Left forelimb (tissue), 1 donor: ENCODE measurements at places on chromosomes 7 and 10.

DNA sequence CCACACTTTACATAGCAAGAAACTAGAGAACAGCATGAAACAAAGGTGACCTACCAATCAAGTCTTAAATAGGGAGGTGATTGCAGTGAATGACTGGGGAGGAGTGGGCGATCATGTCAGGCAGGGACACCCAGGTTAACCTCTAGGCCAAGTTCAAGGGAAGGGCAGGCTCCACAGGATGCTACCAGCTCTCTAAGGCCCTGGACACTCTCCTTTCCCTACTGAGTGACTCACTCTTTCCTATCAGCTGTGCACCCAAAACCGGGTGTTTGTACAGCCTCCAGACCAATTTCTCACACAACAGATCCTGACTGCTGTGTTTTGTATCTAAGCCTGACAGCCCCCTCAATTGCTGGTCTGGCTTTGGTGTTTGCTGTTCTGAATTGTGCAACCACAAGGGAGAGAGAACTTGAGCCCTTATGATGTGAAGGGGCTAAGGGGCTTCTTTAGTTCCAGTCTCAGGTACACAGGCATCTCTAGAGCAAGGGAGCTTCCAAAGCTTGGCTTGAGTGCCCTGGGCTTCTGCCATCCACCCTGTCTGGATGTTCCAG lies 107.8 kb downstream of the TBXAS1 start:
- DNase-seq: no peak

GRCh38 chr7:124645704-124646103 lies 119.9 kb downstream of the GPR37 start:
- DNase-seq: no peak

DNA sequence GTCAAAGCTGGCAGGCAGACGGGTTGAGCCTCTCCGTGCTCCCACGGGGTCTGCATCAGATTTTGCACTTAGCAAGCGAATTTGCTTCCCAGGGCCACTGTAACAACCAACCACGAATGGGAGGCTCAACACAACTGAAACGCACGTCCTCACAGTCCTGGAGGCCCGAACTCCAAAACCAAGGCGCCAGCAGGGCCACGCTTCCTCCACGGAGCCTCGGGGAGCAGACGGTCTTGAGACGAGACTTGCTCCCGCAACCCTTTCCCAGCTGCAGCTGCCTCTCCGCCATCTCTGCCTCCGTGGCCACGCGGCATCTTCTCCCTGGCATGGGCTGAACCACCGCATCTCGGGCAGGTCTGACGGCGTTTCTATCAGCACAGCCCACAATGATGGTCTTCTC lies 30.2 kb upstream of the INSIG1 start:
- no peak for DNase-seq

DNA sequence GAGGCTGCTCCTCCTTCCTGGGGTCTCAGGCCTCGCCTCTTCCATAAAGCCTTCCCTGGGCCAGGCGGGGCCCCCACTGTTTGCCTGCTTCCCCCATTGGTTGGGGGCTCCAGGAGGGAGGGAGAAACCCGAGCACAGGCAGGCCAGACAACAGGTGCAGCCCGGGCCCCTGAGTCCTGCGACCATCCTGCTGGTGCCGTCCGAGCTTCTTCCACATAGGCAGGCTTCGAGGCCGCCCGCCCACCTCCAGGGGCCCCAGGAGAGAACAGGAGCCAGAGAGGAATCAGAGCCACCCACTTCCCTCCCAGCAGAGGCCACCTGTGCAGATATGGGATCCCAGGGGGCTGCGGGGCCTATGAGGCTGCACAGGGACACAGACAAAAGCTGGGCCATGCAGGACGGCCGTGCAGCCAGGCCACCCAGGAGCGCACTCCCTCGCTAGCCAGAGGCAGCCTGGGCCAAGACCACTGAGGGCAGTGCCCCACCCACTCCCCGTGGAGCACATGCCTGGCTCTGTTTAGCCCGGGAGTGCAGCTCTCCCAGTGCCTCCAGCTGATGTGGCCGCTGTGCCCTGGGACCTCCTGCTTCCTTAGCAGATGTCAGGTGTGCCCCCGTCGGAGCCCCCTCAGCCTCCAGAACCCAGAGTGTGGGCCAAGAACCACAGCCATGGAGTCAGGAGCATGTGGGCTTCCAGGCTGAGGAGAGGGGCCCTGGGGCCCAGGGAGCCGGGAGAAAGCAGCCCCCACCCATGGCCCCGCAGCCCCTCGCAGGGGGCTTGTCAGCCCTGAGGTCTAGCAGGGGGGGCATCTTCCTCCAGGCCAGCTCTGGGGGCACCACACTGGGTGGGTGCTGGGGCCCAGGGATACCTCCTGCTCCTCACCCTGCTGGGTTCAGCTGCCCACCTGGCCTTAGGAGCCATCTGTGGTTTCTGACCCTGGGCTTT lies 59.9 kb upstream of the INPP5A start:
- DNase-seq: no peak

DNA sequence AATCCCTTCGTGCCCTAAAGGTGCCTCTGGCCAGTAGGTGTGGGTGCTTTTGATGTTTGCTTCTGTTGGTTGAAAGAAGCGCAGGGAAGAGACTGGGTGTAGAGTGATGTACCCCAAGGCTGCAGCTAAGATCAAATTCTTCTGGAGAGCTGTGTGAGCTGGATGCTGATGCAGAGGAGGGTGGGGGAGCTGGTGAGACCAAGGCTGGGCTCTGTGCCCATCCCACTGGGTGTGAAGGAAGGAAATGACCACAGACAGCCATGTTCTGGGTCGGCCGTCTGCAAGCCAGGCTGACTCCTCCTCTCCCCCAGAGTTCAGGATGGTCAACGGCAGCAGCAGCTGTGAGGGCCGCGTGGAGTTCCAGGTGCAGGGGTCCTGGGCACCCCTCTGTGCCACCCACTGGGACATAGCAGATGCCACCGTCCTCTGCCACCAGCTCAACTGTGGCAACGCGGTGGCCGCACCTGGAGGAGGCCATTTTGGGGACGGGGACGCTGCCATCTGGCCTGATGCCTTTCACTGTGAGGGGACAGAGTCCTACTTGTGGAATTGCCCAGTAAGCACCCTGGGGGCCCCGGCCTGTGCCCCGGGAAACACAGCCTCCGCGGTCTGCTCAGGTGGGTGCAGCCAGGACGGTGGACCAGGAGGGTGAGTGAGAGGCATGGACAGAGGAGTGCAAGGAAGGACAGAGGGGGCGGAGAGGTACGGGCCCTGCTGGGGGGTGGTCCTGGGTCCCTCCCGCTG lies 5.1 kb downstream of the SCART1 start:
- no peak for DNase-seq

DNA sequence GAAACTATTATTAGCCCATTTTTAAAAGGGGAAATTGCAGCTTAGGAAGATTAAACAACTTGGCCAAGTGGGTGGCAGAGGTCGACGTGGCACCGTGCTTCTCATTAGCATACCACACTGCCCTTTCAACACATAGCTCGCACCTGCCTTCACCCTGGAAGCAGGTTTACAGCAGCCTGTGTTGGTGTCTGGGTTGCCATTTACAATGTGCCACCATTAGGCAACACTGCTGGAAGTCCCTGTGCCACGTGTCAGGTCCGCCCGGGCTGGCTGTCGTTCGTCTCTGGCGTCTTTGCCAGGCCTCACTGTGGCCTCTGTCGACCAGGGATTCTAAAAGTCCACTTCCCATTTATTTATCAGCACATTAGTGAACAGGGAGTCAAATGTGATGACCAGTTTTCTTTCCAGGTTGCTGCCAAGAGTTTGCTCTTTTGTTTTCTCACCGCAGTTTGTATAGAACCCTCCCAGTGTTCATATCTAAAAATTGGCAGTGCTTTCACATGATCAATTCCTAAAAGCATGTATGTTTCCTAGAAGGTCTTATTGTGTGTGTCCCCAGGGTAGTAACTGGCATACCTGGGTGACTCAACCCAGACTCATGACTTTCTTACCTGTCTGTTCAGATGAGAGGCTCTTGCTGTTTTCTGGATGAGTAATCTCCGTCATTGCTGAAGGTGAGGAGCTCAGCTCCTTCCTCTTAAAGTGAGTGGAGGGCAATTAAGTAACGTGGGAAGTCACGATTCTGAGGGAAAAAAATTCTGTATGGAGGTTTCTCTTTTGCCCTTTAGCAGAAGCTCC lies 9.2 kb downstream of the INSIG1 start:
- DNase-seq: no peak

- no peak for DNase-seq
Observed at GRCh38 chr7:131471250-131472004, 85.0 kb downstream of the PODXL start.

DNA sequence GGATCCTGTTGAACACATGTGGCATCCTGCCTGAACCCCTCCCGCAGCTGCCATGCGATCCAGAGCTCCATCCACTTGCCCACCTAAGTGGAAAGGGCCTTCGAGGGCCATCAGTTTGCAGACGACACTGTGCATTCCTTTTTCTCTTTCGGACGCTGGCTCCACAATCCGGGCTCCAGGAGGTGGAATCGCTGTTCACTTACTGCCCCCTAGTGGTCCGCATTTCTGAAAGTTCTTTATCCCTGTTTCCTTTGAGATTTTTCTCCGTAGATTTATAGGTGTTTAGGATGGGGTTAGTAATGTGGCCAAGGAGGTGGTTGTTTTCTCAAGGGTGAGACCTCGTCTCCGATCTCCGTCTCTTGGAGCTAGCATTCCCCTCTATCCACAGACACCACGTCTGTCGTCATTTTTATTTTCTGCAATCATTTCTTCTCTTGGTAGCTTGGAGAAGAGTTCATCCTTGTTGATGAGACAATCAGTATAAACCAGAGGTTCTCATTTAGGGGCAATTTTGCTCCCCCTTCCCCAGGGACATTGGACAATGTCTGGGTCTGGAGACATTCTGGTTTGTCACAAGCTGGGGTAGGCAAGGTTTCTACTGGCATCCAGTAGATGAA lies 204.6 kb downstream of the ARHGAP21 start:
- DNase-seq: peak; percentile 71

GRCh38 chr10:2212244-2212834 lies 475.0 kb upstream of the ADARB2 start:
- no peak for DNase-seq

DNA sequence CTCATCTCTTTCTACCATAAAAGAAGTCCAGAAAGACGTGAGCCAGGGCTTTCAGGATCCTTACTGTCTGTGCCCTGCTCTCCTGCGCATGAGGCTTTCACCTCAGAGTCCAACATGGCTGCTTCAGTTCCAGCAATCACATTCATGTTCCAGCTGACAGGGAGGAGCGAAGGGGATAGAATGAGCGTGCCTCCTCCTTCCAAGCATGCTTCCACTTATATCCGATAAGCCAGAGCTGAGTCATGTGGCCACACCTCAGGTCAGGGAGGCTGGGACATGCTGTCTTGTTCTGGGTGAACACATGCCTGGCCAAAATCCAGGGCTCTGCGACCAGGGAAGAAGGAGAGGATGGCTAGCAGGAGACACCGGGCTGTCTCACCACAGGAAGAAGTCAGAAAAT lies 248.2 kb downstream of the SKAP2 start:
- no peak for DNase-seq

GRCh38 chr10:63666836-63667383 lies 145.7 kb downstream of the REEP3 start:
- DNase-seq: no peak

DNA sequence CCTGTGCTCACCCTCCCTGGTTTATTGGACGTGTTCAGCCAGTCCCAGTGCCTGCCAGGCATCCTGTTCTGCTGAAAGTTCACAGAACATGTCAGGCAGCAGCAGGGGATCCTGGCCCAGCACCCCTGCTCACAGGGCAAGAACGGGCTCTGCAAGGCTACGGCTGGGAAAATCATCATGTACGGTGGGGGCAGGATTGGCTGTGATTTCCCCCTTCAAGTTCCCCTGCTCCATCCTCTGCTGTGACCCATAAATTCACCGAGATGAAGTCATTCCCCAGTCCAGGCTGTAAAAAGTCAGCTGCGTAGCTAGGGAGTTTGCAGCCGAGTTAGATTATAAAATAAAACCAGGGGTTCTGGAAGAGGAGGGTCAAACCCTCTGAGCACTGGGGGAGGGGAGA lies 484.1 kb upstream of the ZMIZ1 start:
- peak; percentile 69 for DNase-seq

DNA sequence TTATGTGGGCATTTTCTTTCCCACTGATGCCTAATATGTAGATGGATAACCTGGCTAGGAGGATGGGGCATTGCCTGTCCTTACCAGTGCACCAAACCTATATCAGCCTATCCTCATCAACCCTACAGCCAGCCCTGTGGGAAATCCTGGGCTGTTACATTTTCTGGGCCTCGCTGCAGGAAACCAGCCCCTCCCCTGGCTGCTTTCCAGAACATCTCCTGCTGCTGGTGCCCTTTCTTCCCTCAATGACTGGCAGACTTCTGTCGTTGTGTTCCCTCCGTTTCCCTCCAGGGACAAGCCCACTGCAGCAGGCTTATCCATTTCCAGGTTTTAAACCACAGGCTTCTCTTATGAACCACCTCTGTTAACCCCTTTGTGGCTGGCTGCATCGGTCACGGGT lies 486.1 kb upstream of the COBL start:
- DNase-seq: no peak

GRCh38 chr7:15848362-15848761 lies 161.9 kb upstream of the MEOX2 start:
- DNase-seq: no peak

GRCh38 chr10:79327090-79327457 lies 20.2 kb upstream of the PPIF start:
- DNase-seq: no peak

- no peak for DNase-seq
Observed at GRCh38 chr7:47100817-47101435, 481.0 kb downstream of the TNS3 start.

- DNase-seq: no peak
Observed at GRCh38 chr7:151632750-151633515, 113.2 kb upstream of the RHEB start.

DNA sequence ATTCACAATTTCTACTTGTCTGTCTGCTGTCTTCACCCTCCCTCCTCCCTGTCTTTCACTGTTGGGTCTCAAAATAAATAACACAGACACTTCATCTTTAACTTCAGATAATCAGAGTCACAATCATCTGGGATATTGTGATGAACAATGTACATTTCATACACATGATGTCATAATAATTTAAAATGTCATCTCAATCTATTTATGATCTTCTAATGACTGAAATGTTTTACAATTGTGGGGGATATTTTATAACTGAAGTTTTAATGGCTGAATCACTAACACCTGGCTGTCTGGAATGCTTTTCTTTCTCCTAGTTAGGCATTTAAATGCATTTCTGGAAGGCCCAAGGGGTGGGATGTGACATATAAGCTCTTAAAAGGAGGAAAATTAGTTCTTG lies 859.8 kb downstream of the LRMDA start:
- DNase-seq: no peak

DNA sequence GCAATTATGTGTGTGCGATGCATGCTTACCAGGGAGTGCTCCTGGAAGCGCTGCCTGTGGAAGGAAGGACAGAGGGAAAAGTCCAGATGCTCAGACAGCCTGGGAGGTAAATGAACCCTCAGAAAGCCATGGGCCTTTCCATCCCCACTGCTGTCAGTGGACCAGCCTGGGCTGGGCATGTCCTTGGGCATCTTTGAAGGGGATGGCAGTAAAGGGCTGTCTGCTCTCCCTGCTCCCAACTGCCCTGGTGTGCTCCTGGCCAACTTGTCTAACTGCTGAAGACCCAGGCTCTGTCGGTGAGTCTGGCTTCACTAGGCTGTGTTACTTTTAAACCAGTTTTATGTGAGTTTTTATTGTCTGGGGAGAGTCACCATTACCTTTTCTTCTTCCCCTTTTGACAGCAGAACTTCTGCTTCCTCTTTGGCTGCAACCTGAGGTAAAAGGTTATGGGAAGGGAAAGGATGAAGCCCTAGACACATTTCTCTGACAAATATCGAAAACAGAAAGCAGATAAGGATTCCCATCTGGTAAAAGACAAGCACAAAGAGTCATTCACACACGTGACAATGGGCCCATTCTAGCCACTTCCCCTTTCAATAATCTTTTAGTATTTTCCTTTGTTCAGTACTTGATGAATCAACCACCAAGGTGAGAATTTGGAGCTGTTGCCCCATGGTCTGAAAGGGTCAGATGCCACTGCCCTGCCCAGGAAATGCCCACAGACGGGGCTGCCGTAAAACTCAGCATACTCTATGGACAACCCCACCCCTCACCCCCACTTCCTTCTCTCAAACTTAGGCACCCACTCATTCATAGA lies 27.6 kb upstream of the PIK3AP1 start:
- no peak for DNase-seq
